ENCODE measurements at places on chromosomes 7 and 10.

DNA sequence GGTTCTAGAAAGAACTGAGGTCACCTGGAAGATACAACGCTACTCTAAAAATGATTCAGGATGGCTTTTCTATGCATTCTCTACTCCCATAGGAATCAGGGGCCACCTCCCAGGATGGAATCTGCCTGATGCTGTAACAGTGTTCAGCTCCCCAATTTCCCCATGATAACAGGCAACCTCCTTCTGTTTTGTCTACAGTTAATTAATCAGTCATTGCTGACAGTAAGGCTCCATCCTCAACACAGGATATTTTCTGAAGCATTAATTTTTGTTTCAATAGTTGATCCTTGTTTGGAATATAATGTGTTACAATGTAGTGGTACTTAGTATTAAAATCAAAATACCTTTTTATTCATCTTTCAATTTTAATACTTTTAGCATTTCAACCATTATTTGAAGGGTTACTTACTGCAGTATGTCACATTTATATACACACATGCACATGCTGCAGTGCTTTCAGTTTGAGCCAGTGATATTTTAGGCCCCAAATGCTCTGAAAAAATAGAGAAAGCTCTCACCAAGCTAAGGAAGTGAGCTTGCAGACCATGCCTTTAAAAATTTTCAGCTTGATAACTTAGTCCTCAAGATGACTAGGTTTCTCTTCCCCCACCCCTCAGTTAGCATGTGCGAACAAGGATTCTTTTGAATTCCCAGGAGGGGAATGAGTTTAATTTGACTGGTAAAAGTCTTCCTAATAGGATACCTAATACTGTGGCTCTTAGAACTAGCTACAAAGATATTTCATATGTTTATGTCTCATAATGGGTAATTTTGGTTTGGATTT lies 592 bp upstream of the PIK3CG start:
- DNase-seq: no peak

DNA sequence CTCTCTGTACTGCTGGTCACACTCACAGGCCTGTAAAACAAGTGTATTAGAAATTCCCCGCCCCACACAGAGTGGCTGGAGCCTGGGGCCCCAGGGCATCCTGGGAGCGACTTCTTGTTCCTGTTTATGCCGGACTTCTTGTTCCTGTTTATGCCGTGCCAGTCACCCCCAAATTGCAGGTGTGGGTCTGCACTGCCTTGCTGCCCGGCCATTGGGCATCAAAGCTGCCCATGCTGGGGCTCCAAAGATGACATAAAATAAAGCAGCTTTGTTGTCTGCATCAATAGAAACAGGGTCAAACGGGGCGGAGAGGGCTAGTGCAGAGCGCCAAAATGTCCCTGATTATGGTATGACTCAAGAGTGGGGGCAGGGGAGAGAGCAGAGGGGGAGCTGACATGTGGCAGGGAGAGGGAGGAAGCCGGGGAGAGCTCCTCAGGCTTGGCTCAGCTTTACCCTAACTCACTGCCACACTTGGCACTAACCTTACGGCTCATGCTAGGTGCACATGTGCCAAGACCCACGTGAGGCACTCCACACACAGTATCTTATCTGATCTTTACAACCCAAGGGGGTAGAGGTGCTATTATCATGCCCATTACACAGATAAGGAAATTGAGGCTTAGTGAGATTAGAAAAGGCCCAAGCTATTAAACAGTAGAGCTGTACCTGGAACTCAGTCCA lies 98.4 kb downstream of the PIP4K2A start:
- DNase-seq: no peak

GRCh38 chr10:1788401-1788800 lies 51.1 kb upstream of the ADARB2 start:
- DNase-seq: no peak

GRCh38 chr10:72542396-72542815 lies 83.5 kb downstream of the MICU1 start:
- no peak for DNase-seq

DNA sequence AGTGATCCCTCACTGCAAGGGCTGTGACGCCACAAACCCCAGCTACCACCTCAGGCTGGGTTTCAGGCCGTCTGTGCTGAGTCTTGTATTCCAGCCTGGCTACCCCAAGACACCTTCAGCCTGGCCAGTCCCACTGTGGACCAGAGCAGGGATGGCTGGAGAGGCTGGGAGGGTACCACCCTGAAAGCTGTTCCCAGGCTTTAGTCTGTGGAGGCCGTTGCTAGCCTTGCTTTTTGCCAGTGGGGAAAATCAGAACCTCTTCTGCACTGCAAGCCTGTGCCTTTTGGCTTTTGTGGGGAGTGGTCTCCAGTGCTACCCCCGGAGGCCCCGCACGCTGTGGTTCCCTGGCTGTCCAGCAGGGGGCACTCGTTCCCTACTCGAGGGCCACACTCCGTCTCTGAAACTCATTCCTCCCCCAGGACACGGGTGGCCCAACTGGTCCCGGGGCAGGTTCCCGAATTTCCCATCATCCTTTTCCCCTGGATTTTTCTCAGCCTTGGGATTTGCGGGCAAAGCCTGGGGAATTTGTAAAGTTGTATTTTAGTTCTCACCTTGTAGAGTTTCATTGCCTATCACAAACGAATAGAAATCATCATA lies 128.4 kb upstream of the BTBD16 start:
- DNase-seq: peak; percentile 6

DNA sequence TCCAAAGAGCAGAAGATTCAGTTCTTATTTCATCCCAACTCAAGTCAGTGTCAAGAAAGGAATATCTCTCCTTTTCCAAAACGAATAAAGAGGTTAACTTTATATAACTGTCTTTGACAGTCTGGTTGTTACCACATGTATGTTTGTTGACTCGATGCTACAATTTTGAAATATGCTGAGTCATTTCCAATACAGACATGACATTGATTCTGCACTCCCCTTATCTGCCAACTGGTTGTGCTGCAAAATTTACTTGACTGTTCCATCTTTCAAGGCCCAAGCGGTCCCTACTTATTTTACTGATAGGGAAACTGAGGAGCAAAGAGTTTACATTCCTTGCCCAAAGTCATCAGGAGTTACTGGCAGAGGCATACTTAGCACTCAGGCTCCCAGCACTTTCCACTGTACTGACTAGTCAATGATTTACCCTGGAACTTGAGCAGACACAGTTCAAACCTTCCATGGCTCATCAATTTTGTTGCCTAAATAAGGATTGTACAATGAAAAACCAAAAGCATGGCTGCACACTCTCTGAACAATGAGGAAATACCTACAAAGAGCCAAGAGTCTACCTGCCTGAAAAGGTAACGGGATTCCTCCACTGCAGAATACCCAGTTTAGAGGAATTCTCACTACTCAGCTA lies 52.8 kb downstream of the ABLIM1 start:
- DNase-seq: no peak

- DNase-seq: no peak
Observed at GRCh38 chr10:75487755-75488125, 56.3 kb downstream of the LRMDA start.

- DNase-seq: no peak
Observed at GRCh38 chr7:99624484-99624883, 7.7 kb downstream of the ZSCAN25 start.

DNA sequence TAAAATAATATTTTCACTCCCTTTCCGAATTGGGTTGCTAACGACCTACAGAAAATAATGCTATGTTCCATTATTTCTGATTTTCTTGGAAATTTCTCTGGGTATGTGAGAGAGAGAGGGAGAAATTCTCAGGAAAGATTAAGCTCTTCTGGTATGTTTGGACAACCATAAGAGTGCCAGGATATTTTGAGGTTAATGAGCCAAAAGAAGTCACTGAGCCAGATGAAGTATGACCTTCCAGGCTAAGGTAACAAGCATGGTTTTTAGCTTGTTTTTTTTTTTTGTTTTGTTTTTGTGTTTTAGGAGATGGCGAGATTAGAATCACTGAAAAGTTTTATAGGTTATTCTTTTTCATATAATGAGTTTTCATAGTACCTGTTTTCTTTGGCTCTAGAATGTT lies 171.0 kb upstream of the FOXP2 start:
- DNase-seq: no peak

DNA sequence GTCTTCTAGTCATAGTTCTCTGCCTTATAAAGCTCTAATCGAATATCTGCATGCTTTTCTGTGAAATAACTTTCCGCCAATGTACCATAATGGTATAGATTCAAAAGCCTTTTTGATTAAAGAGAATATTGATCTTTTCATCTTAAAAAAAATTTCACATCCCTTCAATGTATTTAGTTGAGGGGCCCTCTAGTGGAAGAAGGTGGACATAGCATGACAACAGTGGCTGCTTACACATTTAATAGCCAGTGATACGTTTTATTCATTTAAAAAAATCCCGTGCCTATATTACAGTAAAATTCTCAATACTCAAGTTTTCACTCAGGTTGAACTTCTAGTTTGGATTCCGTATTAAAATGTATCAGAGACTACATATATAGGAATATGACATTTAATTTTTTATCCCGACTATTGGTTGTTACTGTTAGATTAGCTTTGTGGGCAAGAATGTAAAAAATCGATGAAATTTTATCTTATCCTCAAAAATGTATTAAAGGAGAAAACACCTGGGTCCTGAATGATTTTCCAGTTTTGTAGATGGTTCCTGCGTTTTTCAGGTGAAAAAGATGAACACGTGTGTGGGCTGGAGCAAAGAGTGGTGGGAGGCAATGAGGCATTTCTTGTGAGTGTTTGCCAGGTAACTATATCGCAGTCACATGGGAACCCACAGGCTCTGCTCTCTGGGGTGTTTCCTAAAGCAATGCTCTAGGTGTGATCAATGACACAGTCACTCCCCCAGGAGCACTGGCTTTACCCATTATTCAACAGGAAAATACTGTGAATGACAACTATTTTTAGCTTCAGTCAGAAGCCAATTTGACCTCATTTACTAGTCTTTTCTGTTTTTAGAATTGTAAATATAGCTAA lies 24.1 kb upstream of the PNLIP start:
- DNase-seq: peak; percentile 50

DNA sequence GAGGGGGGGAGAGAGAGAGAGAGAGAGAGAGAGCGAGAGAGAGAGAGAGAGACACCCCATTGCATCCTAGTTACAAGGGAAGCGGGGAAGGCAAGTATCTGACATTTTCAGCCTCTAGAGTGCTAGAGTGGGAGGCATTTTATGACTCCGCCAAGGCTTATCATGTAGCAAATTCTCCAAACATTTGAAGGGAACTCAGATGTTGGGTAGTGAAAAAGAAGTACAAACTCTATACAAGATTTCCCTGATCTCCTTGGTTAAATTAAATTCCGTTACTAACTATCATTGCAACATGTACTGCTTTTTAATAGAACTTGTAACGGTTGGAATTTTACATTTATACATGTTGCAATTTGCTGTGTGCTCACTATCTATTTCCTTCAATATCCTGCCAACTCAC lies 83.4 kb upstream of the FAM3C start:
- no peak for DNase-seq

- peak; percentile 54 for DNase-seq
Observed at GRCh38 chr10:29479081-29479925, 155.5 kb downstream of the SVIL start.

- no peak for DNase-seq
Observed at GRCh38 chr10:114720685-114721278, 62.7 kb upstream of the ABLIM1 start.

GRCh38 chr10:47133871-47134570 lies 166.0 kb upstream of the GDF10 start:
- no peak for DNase-seq

GRCh38 chr7:25559581-25560367 lies 331.5 kb upstream of the NPVF start:
- DNase-seq: no peak

- no peak for DNase-seq
Observed at GRCh38 chr10:102670065-102670670, 25.9 kb downstream of the TRIM8 start.

DNA sequence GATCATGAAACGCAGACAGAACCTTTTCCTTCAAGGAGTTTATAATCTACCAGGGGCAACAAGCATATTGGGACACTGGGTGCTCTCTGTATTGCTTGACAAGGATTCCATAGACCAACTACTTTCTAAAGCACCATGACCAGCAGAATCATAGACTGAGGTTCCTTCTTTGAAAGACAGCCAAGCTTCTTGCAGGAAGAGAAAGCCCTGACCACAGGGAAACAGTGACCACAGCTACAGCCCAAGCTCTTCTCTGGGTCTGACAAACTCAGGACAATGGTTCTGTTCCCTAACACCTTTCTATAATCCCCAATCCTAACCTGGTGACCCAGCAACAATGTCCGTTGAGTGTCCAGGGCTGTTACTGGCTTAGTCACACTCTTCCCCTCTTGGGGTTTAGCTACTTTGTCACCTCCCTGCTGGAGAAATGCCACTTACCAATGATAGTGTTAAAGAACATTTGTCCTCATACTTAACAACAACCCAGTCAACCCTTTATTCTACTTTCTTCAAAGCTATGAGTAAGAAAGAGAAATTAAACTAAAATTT lies 155.7 kb downstream of the JAZF1 start:
- DNase-seq: no peak

GRCh38 chr10:103781329-103782061 lies 73.9 kb downstream of the SH3PXD2A start:
- peak; percentile 2 for DNase-seq

DNA sequence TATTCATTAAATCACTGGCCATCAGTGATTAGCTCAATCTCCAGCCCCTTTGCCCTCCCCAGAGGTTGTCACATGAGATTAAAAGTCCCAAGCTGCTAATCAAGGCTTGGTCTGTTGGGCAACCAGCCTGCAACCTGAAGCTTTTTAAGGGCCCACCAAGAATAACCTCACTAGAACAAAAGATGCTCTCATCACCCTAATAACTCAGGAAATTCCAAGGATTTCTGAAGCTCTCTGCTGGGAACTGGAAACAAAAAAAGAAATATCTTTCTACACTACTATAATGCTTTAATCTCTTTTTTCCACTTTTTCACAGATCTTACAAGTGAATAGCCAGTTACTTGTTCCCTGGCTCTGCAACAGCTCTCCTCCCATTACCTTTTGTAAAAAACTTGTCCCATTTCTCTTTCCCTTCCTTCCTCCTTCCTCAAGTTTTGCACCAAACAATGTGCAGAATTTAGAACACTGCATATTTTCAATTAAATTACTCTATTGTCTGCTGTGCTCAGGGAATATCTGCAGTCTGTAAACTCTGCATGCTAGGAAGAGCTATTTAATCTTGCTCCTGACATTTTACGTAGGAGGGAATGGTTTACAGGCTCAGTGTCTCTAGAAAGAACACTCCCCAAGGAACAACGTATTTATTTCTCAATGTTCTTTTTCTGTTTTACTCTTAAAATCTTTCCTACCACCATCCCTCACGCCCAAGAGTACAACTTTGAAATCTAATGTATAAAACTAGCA lies 169.1 kb downstream of the IMMP2L start:
- no peak for DNase-seq

DNA sequence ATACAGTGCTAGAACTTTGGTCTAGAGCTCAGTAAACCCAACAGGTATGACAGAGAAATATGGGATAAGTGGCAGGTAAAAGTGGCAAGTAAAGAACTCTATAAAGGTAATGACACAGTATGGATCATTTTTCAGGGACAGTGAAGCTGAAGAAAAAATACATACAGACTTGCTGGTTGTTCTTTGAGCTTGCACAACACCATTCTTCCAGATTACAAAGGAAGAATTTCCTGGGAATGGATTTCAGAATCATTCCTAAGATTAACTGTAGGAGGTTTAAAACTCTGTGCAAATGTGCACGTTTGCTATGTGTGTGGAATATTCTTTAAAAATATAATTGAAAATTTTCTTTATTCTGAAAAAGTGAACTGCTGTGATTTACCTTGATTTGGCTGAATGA lies 36.0 kb downstream of the PHF14 start:
- no peak for DNase-seq
